ENCODE measurements at places on chromosomes 11 and 22. TPM values are rescaled to one million over a fixed set of nuclear protein-coding genes. Genes with fewer than 3 reads are reported as not detected.
A peak's percentile ranks its signal among the peaks of the same experiment; 100 is the strongest.

Gene SPI1
- total RNA-seq, result not detected

Gene LRFN4
- 15.9 TPM for total RNA-seq

Gene SPATA19
- total RNA-seq, result not detected

Gene CARD16
- 2.9 TPM for total RNA-seq

Gene OR52M1
- not detected for total RNA-seq

DNA sequence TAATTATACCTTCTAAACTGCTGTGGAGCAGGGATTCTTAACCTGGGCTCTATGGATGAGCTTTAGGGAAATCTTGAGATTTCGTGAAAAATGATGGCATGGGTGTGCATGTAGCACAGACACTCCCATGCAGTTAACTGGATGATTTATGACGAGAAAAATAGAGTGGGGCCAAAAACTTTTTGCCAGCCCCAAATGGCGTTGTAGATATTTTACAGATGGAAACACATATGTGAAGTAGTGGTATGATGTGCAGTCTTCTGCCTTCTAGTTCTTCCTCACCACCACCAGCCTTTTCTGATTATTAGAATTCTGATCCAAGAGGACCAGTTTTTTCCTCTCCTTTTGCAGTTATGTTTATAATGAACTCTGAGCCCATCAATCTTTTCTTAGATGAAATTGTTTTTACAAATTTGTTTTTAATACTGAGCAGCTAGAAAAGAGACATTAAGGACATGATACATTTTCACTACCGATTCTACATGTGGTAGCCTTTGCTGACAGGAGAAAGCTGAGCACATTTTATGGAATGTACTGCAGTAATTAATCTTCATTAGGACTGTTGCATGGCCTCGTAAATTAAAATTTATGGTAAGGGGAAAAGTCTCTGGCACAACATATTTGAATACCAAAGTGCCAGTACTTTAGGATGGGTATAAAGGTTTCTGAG, 261.4 kb downstream of the DDX10 start:
- DNase-seq, result no peak

GRCh38 chr22:27163162-27164137, 506.1 kb downstream of the MIAT start:
- no peak for DNase-seq

DNA sequence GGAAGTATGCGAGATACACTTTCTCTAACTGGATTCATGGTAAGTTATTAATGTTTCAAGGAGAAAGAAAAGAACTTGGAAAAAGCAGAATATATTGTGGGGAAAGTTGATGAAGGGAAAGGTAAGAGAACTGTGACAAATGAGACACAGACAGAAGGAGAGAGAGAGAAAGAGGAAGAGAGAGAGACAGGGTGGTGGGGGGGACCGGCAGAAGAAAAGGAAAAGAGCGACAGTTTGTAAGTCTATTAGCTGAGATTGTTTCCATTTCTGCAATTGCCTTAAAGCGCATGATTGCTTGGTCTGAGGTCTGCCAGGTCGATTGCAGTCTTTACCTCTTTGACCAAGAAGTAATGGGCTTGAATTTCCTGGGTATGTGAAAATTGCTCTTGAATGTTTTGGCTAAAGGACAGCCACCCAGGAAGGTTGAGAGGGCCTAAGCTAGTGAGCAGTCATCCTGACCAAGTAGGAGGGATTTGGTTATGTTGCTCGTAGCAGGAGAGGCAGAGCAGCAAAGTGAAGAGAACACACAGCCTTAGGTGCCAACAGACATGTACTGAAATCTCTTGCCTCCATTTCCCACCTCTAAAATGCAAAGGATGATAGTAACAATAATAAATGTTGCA, 23.6 kb upstream of the TMA7B start:
- DNase-seq, result no peak

- DNase-seq, result no peak
Measured at GRCh38 chr11:17396598-17397310, 8.3 kb upstream of the KCNJ11 start.

DNA sequence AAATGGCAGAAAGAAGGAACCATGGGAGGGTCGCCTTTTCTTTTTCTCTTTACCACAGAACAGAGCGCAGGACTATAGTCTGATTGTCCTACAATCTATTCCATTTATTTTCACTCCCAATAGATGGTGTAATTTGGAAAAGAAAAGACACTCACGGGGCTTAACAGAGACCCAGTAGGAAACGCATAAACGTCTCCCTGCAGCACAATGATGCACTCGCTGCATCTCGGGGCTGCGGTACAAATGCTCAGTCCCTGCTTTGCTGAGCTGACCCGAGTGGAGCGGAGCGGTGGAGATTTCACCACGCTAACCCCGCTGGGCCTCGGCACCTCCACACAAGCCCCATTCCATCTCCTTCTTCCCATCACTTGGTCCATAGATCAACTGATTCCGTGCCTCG, 1.5 kb downstream of the FEZ1 start:
- DNase-seq, result peak; percentile 38

DNA sequence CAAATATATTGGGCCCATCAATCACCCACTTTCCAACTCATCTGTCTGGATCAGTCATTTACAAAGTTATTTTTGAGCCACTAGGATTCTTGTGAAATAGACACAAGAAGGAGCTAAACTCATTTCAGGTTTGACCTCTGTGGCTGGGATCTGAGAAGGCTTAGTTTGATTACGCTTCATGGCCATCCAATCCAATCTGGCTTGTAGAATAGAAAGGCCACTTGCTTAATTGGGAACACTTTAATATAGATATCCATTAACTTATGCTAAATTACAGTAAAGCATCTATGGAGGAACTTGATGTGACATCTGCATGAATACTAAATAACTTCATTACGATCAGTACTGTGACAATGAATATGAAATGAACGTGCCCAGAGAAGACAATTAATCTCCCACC, 284.2 kb downstream of the ST3GAL4 start:
- DNase-seq, result no peak

DNA sequence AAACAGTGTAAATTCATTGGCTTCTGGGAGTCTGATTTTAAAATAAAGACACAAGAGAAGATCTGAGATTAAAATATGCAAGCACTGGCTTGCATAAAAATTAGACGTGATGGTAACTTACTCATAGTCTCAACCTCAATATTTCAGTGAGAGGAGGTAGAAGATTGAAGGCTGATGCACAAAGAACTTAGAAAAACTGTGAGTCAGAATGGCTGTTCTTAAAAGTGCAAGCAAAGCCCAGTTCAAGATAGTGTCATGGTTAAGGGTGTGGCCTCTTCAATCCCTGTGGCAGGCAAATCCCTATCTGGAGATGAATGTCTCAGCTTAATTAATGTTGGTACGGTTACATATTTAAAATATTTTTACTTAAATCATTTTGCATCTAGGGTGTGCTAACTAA, 33.6 kb upstream of the FIBIN start:
- DNase-seq, result peak; percentile 86

All from osteoblast (primary cell).